ENCODE measurements at places on chromosomes 4 and X. TPM values are rescaled to one million over a fixed set of nuclear protein-coding genes. Genes with fewer than 3 reads are reported as not detected.

DNA sequence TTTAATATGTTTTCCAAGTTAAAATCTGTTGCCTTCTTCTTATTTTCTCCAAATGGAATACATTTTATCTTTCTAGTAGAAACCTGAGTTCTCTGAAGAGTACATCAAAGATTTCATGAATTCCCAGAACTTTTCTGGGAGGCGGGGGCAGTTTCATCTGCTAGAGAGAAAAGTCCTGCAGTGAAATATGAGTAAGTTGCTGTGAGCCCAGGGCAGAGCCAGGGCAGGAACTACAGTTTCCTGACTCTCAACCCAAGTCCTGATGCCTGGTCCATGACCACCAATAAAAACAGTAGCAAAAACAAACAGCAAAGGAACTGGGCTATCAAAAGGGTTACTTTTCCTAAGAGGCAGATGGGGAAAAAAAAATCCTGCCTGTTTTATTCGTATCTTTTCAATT is 239.4 kb upstream of the CTSO start:
- H3K27me3 ChIP-seq = no peaks in the 10 kb centered on the region
- no peaks in the 10 kb centered on the region for H3K36me3 ChIP-seq
- DNase-seq = no peak
- H3K27ac ChIP-seq = no peak overlapping the region
- H3K4me1 ChIP-seq = no peaks in the 10 kb centered on the region

MAGED2 gene
- 73.5 TPM for total RNA-seq

DNA sequence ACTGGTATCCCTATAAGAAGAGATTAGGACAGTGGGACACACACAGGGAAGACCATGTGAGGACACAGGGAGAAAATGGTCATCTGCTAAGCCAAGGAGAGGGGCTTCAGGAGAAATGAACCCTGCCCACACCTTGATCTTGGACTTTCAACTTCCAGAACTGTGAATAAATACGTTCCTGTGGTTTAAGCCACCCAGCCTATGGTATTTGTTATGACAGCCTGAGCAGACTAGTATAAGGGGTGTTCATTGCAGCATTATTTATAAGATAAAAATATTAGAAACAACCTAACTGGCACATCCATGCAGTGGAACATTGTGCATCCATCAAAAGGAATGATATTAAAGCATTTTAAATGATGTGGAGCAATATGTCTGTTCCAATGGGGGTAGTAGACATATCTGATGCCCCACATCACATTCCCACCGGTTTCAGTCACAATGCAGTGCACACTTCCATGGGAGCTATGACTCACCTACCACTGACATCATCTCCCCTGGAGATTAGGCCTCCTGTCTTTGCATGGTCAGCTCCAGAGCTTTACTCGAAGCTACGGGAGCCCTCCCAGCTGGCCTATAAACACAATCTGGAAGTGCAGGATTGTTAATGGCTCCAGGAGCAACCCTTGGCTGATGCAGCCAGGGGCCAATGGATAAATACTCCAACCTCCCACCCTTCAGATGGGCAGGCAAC is 38.9 kb upstream of the MAMLD1 start:
- DNase-seq = no peak
- H3K27ac ChIP-seq = no peak overlapping the region
- no peak overlapping the region for H3K4me3 ChIP-seq
- no peaks in the 10 kb centered on the region for H3K4me1 ChIP-seq
- H3K27me3 ChIP-seq = no peaks in the 10 kb centered on the region

PFKFB1 gene
- total RNA-seq = not detected

DNA sequence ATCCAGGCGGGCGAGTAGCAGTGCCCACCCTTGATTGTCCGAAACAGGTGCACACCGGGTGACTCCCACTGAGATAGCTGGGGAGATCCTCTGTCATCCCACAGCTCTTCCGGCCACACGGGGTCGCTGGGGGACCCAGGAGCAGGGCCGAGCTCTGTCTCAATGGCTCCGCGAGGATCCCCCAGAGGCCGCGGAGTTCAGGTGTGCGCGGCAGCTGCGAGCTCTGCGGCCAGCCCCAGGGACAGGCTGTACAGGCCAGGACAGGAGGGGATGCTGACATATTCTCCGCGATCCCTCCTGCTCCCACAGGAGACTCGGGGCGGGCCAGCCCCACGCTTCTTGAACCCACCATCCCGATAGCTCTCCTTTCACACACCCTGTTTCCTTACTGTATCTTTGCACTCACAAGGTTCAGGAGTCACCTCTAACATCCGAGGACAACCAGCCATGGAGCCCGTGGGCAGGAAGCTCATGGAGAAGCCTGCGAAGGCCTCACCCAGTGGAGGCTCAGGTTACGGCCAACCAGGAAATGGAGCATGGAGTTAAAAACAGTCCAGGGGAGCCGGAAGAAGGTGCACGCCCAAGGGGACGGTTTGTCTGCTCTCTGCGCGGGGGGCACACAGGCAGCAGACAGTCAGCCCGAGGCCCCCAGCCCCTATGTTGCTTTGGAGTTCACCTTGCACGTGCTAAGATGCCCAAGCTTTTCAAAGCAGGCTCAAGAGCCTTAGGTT is 77.9 kb upstream of the AMELX start:
- H3K4me3 ChIP-seq = no peak overlapping the region
- H3K27me3 ChIP-seq = no peaks in the 10 kb centered on the region
- no peak overlapping the region for H3K27ac ChIP-seq
- H3K36me3 ChIP-seq = no peaks in the 10 kb centered on the region
- no peak for DNase-seq
- no peaks in the 10 kb centered on the region for H3K4me1 ChIP-seq

RADX gene
- total RNA-seq = 2.9 TPM

DRD5 gene
- total RNA-seq = not detected

CPZ gene
- total RNA-seq = 3.0 TPM

GRCh38 chrX:115388879-115389278 is 99.4 kb downstream of the LUZP4 start:
- H3K27ac ChIP-seq = no peak overlapping the region
- no peak for DNase-seq
- H3K36me3 ChIP-seq = no peaks in the 10 kb centered on the region
- no peak overlapping the region for H3K4me3 ChIP-seq
- H3K27me3 ChIP-seq = no peaks in the 10 kb centered on the region
- no peaks in the 10 kb centered on the region for H3K4me1 ChIP-seq

GRCh38 chr4:157961229-157961990 is 211.4 kb downstream of the GASK1B start:
- no peak for DNase-seq
- H3K27ac ChIP-seq = no peak overlapping the region
- no peaks in the 10 kb centered on the region for H3K36me3 ChIP-seq

BST1 gene
- 5.7 TPM for total RNA-seq

GRCh38 chr4:136036744-136037143 is 1495.5 kb downstream of the PCDH18 start:
- H3K27ac ChIP-seq = no peak overlapping the region
- H3K36me3 ChIP-seq = no peaks in the 10 kb centered on the region
- no peaks in the 10 kb centered on the region for H3K27me3 ChIP-seq
- no peak overlapping the region for H3K4me3 ChIP-seq

DDX60 gene
- total RNA-seq = 9.7 TPM

DNA sequence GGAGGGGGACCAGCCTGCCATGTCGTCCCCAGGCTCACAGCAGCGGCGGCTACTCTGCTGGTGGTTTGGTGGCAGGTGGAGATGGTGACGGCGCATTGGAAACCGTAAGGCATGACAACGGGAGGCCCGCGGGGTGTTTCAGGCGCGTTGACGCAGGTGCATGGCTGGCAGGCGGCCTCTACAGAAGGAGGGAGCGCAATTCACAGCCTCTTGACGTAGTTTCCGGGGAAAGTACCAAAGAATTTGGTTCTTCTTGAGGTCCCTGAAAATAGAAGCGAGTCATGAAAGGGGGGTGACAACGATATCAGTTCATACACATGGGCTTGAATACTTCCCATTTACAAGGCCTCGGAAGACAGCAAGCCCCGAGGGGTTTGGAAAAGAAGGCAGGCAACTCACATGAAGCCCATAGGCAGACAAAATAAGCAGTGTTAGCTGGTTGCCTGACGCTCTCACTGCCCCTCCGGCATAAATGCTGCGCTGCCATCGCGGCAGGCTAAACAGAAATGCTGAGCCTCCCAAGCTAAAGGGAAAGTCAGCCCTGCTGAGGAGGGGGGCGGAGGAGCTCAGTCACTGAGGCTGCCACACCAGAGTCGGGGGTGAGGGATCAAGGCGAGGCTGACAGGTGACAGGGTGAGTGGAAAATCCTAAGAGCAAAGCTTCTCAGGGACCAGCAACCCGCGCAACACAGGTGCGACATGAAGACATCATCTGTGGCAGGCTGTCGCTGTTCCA is 52.3 kb upstream of the PDLIM3 start:
- H3K4me3 ChIP-seq = no peak overlapping the region
- H3K36me3 ChIP-seq = no peaks in the 10 kb centered on the region
- H3K27ac ChIP-seq = peak overlapping the region; percentile 73
- H3K27me3 ChIP-seq = no peaks in the 10 kb centered on the region
- no peak for DNase-seq
- peaks cover 25% of the 10 kb centered on the region for H3K4me1 ChIP-seq

DNA sequence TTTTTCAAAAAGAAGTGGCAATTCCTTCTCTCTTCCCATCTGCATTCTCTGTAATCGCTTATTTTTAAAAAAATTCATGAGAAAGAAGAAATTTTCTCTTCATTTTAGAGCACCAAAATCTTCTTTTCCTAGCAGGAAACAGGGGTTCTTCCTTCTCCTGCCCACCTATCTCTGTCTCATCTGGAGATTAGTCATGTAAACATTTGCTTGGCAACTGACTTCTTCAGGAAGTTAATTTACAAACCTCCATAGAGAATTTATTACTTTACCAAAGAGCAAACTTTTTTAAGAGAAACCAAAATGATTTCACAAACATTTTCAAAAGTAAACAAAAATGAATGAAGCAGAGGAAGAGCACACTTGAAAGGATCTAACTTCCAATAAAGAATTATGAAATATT is 13.5 kb downstream of the TTC29 start:
- H3K4me3 ChIP-seq = no peak overlapping the region
- H3K4me1 ChIP-seq = no peaks in the 10 kb centered on the region
- H3K27ac ChIP-seq = no peak overlapping the region
- no peaks in the 10 kb centered on the region for H3K27me3 ChIP-seq

DNA sequence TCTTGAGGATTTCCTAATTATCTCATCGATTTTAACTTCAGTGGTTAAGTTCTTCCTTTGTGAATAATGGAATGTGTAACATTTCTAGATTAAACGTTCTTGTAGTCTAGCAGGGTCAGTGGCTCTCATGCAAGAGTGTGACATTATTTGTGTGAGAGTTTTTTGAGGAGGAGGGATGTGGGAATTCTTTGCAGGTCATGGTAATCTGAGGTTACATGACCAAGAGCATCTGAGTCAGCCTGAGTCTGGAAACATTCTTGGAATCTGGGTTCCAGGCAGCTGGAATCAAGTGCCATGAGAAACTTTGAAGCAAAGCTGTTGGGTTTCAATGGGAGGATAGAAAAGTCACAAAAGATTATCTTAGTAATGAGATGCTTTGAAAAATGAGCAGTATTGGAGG is 49.5 kb downstream of the GK start:
- H3K27ac ChIP-seq = no peak overlapping the region
- no peaks in the 10 kb centered on the region for H3K36me3 ChIP-seq
- no peak overlapping the region for H3K4me3 ChIP-seq
- H3K4me1 ChIP-seq = no peaks in the 10 kb centered on the region
- no peaks in the 10 kb centered on the region for H3K27me3 ChIP-seq

C1QTNF7 gene
- total RNA-seq = 0.88 TPM

- no peaks in the 10 kb centered on the region for H3K36me3 ChIP-seq
- no peak overlapping the region for H3K27ac ChIP-seq
- no peaks in the 10 kb centered on the region for H3K27me3 ChIP-seq
- H3K4me1 ChIP-seq = no peaks in the 10 kb centered on the region
- no peak overlapping the region for H3K4me3 ChIP-seq
- DNase-seq = no peak
Measured at GRCh38 chr4:168666531-168666930, 169.7 kb downstream of the PALLD start.

TIMP1 gene
- 30.5 TPM for total RNA-seq

DNA sequence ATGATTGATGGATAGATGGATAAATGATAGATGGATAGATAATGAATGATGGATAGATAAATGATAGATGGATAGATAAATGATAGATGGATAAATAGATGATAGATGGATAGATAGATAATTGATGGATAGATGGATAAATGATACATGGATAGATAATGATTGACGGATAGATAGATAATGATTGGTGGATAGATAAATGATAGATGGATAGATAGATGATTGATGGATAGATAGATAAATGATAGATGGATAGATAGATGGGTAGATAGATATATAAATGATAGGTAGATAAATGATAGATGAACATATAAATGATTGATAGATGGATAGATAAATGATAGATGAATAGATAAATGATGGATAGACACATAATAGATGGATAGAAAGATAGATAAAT is 49.5 kb upstream of the SHOX start:
- H3K27ac ChIP-seq = no peak overlapping the region
- no peaks in the 10 kb centered on the region for H3K27me3 ChIP-seq
- H3K36me3 ChIP-seq = no peaks in the 10 kb centered on the region
- no peak overlapping the region for H3K4me3 ChIP-seq

HSFX3 gene
- total RNA-seq = not detected

DNA sequence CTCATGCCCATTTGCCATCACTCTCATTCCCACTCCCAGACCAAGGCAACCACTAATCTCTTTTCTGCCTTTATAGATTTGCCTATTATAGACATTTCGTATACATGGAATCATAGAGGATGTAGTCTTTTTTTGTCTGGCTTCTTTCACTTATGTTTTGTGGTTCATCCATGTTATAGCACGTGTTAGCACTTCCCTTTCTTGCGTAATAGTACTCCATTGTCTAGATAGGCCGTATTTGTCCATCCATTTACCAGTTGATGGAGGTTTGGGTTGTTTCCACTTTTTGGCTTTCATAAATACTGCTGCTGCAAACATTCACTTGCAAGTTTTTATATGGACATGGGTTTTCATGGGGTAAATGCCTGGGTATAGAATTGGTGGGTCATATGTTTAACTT is 48.4 kb downstream of the KIF4A start:
- H3K4me1 ChIP-seq = no peaks in the 10 kb centered on the region
- no peak overlapping the region for H3K4me3 ChIP-seq
- no peaks in the 10 kb centered on the region for H3K36me3 ChIP-seq
- H3K27ac ChIP-seq = no peak overlapping the region

GRCh38 chr4:27187786-27188185 is 327.1 kb downstream of the STIM2 start:
- no peak overlapping the region for H3K27ac ChIP-seq
- DNase-seq = no peak
- no peak overlapping the region for H3K4me3 ChIP-seq
- H3K27me3 ChIP-seq = no peaks in the 10 kb centered on the region

Data from esophagus squamous epithelium (tissue), 5 donors.